ENCODE measurements at places on chromosomes 7 and 10.

- no peak for DNase-seq
These were observed 65.4 kb downstream of the MGAM2 start for GRCh38 chr7:142176901-142177300.

GRCh38 chr7:84219310-84219709 is 24.7 kb upstream of the SEMA3A start:
- DNase-seq, result peak; percentile 62

GRCh38 chr10:52779541-52780390 is 7.2 kb upstream of the MBL2 start:
- peak; percentile 38 for DNase-seq

DNA sequence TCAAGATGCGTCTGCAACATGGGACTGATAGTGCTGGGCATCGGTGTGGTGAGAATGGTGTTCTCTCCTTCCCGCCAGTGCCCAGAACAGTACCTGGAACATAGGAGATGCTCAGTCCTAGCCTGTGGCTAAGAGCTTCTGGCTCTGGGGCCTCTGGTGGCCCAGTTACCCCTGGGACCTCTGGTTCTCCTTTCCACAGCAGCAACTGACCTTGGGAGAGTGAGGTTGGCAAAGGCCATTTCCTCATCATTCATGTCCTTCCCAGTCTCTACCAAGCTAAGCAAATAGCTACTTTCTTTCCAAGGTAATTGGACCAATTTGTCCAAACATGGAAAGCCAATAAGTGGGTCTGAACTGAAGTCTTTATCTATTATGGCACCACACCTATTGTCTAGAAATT is 11.6 kb upstream of the GOLGA7B start:
- no peak for DNase-seq

GRCh38 chr7:33981671-33982424 is 76.5 kb downstream of the BMPER start:
- peak; percentile 68 for DNase-seq

- DNase-seq, result no peak
These were observed at the start of gene NPC1L1 for GRCh38 chr7:44541028-44541869. TSS of gene NPC1L1 (minus strand) at chr7:44541330. CDS start at chr7:44541259, 71 bp downstream.

GRCh38 chr7:112986256-112987031 is 100.2 kb downstream of the GPR85 start:
- DNase-seq, result peak; percentile 83

- DNase-seq, result no peak
These were observed 6.6 kb downstream of the GNA12 start for GRCh38 chr7:2837496-2837895.

- no peak for DNase-seq
These were observed 212.4 kb downstream of the DGKI start for GRCh38 chr7:137634356-137634755.

DNA sequence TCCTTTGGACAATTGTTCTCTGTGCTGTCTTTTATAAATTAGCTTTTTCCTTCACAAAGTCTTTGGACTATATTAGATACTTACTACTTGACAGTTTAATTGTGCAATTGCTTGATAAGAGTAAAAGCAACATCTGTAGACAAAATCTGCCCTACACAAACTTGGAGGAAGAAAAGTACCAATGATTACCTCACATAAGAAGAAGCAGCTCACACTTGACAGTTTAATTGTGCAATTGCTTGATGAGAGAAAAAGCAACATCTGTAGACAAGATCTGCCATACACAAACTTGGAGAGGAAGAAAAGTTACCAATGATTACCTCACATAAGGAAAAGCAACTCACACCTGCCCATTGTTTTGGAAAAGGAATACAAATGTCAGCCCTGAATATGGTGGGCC is 17.1 kb upstream of the SCIN start:
- DNase-seq, result no peak

DNA sequence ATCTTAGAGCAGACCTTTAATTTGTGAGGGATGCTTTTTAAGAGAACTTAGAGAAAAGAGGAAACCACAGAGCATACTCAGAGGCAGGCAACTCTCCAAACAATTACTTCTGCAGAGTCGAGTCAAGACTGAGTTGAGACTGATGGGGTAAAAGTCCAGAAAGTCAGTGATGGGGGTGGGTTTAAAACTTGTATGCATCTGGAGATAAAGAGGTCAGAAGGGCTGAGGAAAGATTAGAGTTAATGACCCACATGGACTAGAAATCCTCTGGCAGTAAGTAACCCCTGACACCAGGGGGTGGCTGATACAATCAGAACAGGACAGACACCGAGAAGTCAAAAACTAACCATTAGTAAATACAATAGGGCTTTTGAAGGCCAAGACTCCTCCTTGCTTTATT is 42.4 kb upstream of the SEPTIN7 start:
- DNase-seq, result no peak

DNA sequence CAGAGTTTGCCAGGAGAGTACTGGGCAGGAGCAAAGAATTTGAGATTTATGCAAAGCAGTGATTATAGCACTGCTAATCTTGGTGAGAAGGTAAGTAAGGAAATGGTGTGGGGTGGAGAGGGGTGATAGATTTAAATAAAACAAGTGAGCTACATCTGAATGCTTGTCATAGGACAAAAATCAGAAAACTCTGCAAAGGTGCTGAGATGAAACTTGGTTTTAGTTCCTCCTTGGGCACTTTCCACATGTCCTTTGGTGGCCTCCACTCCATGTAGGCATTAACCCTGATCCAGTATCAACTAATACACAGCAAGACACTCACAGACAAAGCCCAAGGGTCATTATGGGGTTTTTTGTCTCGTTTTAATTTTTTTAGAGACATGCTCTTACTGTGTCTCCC is 25.7 kb upstream of the FAM107B start:
- no peak for DNase-seq

GRCh38 chr7:48087349-48087748 is 1.7 kb upstream of the UPP1 start:
- DNase-seq, result peak; percentile 90

DNA sequence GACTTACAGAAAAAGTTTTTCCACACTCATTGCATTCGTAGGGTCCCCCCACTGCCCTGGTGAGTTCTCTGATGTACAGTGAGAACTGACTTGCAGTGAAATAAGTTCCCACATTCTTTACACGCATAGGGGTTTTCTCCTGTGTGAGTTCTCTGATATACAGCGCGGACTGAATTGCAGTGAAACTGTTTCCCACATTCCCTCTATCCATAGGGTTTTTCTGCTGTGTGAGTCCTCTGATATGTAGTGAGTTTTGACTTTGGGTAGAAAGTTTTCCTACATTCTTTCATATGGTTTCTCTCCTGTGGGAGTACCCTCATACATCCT is 147.0 kb downstream of the GLRX3 start:
- no peak for DNase-seq

- no peak for DNase-seq
These were observed 113.7 kb downstream of the PTPRN2 start for GRCh38 chr7:158473946-158474345.

DNA sequence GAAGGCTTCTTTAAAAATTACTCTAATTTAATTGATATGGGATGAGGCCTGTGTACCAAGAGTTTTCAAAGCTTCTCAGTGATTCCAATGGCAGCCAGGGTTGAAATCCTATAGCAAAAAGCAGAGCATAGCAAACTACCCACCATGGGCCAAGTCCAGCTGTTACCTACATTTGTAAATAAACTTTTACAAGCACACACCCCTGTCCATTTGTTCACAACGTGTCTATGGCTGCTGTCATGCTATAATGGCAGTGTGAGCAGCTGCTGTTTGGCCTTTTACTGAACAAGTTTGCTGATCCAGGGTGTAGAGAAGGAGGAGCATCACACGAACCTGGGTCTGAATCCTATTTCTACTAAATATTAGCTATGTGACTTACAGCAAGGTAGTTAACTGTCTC is 50.0 kb downstream of the NPY start:
- DNase-seq, result no peak

GRCh38 chr7:131498237-131498885 is 58.1 kb downstream of the PODXL start:
- DNase-seq, result peak; percentile 33

GRCh38 chr7:50960621-50961310 is 178.1 kb upstream of the GRB10 start:
- no peak for DNase-seq

- DNase-seq, result no peak
These were observed 6.9 kb downstream of the PILRA start for GRCh38 chr7:100380196-100380595.

DNA sequence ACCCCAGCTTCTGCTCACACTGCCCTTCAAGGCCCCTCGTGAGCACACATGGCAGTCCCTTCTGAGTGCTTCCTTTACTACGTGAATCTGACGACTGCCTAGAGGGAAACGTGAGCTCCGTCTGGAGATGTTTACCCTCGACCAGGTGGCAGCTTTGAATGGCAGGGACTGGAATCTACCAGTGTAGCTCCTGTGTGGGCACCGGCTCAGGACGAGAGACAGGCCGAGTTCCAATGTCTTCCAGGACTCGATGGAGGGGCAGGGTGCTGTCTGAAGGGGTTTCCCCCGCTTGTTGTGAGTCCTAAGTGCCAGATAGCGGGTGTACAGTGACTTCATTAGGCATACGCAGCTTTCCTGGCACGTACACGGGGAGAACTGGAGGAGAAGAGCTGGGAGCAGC is 229.9 kb downstream of the ADARB2 start:
- no peak for DNase-seq

GRCh38 chr7:154646126-154647013 is 356.6 kb downstream of the PAXIP1 start:
- no peak for DNase-seq
